GM10248 (cell line): ENCODE measurements at places on chromosomes 11 and 22.

- no peak for DNase-seq
These were observed 25.7 kb upstream of the ALDH3B2 start for GRCh38 chr11:67700141-67700540.

GRCh38 chr11:114821621-114822412 lies 143.5 kb downstream of the NXPE2 start:
- DNase-seq, result no peak

- no peak for DNase-seq
These were observed 1120.5 kb upstream of the RAG2 start for GRCh38 chr11:37718431-37718999.

- no peak for DNase-seq
These were observed 65.8 kb downstream of the DKK3 start for GRCh38 chr11:11942668-11943067.

GRCh38 chr11:65919573-65920371 lies 546 bp downstream of the DRAP1 start:
- peak; percentile 74 for DNase-seq

- DNase-seq, result no peak
These were observed 30.9 kb downstream of the OSBPL5 start for GRCh38 chr11:3134218-3134621.

- DNase-seq, result peak; percentile 62
These were observed 41.7 kb upstream of the AQP11 start for GRCh38 chr11:77547863-77548551.

- no peak for DNase-seq
These were observed 91.4 kb downstream of the EFCAB6 start for GRCh38 chr22:43720716-43721115.

GRCh38 chr11:106197438-106197837 lies 120.0 kb downstream of the AASDHPPT start:
- no peak for DNase-seq

- DNase-seq, result no peak
These were observed 48.4 kb downstream of the CDKN1C start for GRCh38 chr11:2837096-2837601.

GRCh38 chr22:25395915-25396314 lies 168.6 kb upstream of the GRK3 start:
- DNase-seq, result no peak

- DNase-seq, result no peak
These were observed 1257.8 kb upstream of the TENM4 start for GRCh38 chr11:80698637-80699036.

DNA sequence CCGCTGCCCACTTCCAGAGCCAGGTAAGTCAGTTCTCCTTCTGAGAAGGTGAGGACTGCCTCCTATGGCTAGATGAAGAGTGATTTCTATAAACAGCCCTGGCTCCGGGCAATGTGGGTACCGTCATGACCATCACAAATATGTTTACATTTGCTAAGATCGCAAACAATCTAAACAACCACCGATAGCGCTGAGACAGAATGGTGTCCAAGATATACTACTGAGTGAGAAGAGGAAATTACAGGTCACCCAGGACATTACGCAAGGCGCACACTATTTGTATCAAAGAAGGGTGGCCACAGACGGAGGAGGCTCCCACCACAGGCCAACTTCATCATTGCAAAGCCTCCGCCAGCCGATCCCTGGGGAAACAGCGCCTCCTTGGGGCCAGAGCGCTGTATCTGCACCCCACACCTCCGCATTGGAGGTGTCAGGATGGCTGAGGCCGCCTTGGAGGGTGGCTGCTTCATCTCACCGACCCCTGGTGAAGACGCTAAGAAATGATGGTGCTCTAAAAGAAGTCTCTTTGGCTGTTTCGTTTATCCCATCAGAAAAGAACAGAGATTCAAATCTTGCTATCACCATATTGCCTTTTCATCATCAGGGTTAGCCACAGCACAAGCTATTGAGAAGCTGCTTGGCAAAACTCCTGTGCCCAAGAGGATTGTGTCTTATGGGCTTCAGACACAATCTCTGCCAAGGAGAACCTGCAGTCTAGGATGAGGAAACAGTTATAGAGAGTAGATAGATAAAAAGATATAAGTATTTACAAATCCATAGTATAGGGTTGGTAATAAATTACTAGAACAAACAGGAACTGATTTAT lies 12.3 kb upstream of the ASRGL1 start:
- peak; percentile 76 for DNase-seq

DNA sequence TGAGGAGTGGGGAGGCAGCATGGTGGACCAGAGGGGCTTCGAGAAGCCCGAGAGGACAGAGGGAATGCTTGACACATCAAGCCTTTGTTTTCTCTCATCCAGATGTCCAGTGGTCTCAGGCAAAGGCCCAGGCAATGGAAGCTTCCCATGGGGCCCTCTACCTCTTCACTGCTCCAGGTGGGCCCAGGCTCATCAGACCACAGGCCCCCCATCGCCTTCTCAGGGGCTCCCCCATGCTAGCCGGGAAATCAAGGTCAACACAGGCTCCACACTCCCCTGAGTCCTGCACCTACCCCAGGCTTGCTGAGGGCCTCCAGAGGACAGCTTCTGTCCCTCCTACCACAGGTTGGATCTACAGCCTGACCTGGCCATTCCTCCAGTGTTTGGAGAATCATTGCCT lies 157.5 kb downstream of the CHST1 start:
- DNase-seq, result no peak

- no peak for DNase-seq
These were observed 7.7 kb upstream of the MALAT1 start for GRCh38 chr11:65491163-65491465.

- DNase-seq, result no peak
These were observed 157.9 kb upstream of the SORL1-AS1 start for GRCh38 chr11:121610706-121611105.

DNA sequence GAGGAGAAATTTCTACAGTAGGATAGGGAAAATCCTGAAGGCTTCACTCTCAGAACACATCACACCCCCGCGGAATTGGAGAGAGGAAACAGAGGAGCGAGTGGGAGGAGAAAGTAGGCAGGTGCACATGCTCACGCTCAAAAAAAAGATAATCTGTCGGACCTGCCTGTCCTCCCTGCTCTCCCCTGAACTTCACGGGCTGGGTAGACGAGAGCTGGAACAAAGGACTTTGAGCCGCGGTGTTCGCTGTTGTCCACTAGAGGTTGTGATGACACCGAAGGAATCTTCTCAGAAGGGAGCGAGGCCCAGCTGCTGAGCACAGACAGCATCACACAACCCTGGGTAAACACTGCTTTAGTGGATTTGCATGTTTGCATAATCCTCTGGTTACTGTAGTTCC lies 5.0 kb downstream of the SEZ6L start:
- DNase-seq, result no peak

DNA sequence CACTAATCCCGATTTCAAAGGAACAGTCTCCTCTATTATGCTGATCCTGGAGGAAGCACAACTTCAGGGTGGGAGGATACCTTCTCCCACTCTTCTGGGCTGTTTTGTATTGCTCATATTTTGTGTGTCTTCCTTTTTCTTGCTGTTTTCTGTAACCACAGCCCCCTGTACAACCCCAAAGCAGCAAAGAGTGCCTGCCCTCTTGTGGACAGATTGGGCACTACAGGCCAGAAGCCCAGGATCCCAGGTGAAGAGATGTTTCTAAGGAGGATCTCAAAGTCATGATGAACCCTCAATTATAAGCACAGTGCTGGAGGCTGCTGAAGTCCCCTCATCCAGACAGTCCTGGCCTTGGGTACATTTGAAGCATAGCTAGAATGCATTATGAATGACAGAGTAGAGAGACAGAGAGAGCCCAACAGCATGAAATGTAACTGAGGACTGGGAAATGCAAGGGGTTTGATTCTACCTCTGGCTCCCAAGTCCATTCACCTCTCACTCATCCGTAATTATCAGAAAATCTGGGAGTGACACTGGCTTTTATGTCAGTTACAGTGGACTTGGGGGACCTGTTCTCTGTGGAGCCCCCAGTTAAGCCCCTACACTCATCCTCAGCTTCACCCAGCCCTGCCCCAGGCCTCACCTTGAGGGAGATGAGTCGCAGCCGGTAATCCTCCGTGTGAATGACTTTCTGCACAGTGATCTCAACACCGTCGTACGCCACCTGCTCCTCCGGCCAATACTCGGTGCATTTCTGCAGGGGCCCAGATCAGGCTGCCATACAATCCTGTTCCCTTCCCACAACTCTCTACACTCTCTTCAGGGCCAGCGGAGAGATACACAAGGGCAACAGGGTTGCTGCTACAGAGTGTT lies 6.2 kb upstream of the IGSF22 start:
- DNase-seq, result peak; percentile 75

DNA sequence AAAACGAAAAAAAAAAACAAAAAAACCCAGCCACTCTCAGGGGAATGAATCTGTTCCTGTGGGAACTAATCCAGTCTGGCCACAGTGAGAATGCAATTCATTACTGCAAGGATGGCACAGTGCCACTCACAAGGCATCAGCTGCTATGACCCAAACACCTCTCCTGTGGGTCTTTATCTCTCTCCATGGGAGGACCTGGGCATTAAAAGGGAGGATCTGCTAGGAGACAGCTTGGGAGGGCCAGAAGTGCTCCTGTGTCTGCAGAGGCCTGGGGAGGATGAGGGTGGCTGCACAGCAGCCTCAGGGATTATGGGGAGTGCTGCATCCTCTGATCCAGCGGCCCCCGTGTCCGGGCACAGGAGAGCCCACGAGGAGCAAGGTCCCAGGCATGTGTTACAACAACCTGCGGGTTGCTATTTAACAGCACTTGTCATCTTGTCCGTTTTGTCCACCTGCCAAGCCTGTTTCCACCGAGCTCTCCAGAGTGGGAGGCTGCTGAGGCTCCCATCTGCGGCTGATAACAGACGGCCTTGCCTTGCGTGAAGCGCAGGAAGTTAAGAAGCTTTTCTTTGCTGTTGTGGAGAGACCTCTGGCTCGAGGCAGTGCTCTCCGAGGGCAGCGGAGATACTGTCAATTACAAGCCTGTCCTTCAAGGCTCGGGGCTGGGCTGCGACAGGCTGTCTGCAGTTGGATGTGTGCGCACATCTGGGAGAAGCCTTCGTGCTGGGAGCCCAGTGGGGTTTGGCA lies 97.7 kb downstream of the NXPE2 start:
- DNase-seq, result no peak

DNA sequence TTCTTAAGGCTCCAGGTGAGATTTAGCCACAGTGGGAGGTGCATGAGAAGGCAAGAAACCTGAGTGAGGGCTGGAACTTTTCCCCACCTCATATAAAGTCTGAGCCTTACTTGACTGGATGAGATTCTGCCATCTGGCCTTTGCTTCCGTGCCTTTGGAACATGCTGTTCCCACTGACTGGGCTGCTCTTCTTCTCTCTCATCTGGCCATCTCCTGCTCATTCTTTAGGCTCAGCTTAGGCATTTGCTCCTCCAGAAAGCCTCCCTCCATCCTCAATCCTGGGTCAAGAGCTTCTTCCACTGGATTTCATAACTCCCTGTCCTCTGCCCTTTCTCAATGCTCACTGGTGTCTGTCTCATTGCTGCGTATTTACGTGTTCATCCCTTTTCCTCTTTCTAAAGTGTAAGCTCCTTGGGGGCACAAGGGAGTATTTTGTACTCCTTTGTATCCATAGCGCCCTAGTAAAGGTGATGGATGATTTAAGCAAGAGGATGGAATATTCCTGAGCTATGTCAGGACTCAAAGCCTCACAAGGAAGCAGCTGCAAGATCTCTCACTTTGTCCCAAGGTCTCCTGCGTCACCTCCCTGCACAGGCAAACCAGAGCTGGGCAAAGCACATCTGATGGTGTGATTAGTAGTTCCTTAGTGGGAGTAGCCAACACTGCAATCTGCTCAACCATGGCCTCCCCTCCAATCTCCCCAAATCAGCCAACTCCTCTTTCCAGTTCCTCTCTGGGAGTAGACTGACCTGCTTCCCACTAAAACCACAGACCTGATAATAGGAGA lies 15.3 kb downstream of the HSPA8 start:
- DNase-seq, result no peak

- no peak for DNase-seq
These were observed 127.1 kb downstream of the CTTN start for GRCh38 chr11:70525466-70525865.

- DNase-seq, result peak; percentile 73
These were observed 10.0 kb upstream of the CD5 start for GRCh38 chr11:61092280-61092766.

GRCh38 chr22:24727218-24727851 lies 47.2 kb downstream of the PIWIL3 start:
- DNase-seq, result no peak
